ENCODE measurements at places on chromosomes 6 and 20.

GRCh38 chr6:138088326-138088762 is 18.9 kb downstream of the PERP start:
- peak; percentile 69 for DNase-seq

GRCh38 chr6:57298741-57299140 is 18.7 kb upstream of the PRIM2 start:
- DNase-seq = no peak

DNA sequence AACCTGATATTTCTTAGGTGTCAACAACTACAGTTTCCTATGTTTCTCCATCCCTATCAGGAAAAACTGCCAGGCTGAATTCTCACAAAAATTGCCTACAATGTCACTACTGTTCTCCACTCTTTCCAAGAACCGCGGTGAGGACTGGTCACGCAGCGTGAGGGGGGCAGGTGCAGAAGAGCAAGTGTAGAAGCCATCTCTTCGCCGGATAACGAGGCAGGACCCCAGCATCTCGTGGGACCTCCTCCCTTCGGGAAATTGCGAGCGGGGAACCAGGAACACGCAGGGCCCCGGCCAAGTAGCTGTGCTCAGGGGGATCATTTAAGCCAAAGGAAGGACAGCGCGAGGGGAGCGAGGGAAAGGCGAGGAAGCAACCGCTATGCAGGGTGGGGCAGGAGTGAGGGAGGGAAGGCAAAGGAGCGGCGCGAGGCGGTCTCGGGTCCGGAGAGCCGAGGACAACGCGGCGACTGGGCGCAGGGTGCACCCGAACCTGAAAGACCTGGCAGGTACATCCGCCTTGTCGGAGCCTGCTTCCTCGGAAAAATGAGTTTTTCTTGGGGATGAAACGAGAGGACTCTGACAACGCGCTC is 559 bp downstream of the APMAP start:
- peak; percentile 34 for DNase-seq

DNA sequence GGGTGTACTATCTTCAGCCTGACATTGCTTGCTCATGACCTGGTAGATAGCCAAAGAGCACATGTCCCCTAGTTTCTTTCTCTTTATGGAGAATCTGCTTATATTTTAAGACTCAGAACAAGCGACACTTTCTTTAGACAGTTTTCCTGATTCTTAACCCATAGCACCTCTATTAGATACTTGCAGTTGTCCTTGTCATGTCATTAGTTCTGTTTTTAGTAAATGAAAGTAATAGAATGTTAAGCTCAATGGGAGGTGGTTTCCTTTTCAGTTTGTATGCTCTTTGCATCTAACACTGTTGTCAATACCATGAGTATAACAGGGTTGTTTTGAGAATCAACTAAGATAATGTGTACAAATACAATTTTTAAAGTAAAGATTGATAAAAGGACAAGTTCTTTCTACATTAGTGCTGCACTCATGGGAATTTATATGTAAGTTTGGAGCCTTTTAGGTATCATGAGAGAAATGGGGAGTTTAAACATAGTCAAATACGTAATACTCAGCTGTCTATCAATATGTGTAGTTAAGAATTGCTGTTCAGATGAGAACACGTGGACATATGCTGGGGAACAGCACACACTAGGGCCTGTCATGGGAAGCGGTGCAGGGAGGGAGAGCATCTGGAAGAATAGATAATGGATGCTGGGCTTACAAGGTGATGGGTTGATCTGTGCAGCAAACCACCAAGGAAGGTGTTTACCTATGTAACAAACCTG is 124.3 kb downstream of the GRM1 start:
- no peak for DNase-seq

GRCh38 chr6:143200167-143200770 is 139.6 kb downstream of the AIG1 start:
- no peak for DNase-seq

DNA sequence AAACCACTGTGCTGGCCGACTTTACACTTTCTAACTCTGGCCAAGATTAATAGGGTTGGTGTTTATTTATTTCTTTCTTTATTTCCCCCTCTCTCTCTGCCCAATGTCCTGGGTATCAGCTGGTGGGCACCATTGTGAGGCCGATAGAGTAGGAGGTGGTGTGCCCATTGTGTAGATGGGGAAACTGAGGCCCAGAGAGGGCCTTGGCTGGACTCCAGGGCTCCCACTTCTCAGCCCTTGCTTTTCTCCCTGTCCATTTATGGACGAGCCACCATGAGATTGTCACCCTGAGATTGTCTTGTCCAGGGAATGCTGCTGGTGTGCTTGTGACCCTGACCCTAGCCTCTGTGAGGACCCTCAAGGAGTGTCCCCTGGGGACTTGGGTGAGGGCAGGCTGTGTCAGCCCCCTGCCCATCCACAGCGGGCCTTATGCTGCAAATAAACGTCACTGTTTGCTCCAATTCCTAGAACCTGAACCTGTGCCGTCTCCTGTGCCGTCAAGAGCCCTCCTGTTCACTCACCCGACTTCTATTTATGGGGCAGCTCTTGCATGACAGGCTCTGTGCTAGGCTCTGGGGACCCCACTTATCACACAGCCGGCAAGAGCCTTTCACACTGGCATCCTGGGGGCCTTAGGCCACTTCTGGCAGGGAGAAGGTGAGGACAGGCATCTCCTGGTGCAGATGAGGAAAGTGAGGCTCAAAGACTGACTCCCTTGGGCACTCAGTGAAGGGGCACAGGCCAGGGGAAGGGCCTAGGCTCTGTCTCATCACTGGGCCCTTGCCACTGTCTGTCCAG is 24.8 kb downstream of the SUN5 start:
- DNase-seq = no peak

- no peak for DNase-seq
Measured at GRCh38 chr6:100382031-100382430, 82.7 kb downstream of the SIM1 start.

DNA sequence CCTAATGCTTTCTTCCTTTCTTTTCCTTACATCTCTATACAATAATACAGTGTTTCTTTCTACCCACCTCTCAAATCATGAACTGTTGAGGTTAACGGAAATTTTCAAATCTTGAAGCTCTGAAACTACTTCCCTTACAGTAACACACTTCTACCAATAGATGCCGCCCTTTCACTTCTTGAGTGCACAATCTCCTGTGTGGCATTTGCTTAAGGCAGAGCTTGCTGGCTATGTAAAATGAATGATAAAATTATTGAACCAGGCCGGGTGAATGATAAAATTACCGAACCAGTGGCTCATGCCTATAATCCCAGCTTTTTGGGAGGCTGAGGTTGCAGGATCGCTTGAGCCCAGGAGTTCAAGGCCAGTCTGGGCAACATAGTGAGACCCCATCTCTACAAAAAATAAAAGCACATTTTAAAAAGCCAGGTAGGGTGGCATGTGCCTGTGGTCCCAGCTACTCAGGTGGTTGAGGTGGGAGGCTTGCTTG is 56.8 kb downstream of the KCNS1 start:
- DNase-seq = peak; percentile 59

- no peak for DNase-seq
Measured at GRCh38 chr6:47321577-47321976, 11.9 kb upstream of the TNFRSF21 start.

DNA sequence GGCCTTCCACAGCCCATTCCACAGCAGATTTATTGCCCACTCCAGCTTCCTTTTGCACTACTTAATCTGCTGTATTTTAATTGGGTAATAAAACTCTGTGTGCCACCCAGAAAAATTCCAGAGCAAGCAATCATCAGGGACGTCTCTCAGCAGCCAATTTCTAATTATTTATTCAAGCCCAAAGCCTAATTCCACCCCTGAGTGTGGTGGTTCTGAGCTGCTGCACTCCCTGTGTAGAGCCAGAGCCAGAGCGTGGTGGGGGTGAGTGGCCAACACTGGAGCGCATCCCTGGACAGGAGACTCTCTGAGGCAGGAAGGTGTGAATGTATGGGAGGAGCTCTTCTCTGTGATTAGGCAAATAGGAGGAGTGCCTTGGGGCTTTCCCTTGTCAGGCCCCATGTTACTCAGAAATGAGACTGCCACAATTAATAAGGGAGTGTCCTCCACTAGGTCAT is 66.1 kb downstream of the CD24 start:
- no peak for DNase-seq

DNA sequence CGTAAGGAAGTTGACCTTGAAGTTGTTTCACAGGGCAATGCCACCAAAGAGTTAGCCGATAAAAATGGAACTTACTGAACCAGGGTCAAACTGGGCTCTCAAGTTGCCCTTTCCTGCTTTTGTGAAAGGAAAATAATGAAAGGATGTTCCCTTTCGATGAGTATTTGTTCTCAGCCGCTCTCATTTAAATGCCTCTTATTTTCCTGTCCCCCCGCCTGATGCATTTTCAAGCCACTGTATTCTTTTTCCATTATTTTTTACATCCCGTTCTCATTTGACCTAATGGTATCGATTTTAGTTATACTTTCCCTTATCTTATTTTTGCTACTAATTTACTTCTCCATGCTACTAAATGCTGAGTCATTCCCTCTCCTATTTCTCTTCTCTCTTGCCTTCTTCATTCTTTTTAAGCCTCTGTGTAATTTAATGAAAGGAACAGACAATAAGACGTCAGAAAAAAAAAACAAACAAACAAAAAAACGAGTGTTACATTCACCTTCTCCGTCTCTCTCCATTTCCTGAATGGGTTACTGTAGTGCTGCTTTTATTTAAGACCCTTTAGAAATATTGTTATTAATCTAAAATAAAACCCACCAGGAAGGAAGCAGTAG is 655 bp upstream of the NDUFAF4 start:
- DNase-seq = no peak

- no peak for DNase-seq
Measured at GRCh38 chr6:42993445-42993844, 9.1 kb downstream of the PPP2R5D start.

- peak; percentile 4 for DNase-seq
Measured at GRCh38 chr6:22954749-22955385, 385.5 kb downstream of the HDGFL1 start.

DNA sequence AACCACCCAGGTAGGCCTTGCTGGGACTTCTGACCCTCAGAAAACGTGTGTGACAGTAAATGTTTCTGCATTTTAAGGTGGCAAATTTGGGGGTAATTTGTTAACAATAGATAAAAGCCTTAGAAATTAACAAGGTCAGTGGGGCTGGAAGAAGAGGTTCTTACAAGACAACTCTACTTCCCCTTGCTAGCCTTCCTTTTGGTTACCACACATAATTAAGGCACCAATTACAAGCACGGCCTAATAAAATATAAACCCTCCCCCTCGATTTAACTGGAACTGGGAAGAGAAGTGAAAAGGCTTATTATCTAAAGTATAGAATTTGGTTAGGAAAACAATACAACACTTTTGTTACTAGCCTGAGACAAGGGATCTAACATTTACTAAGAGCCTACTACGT is 38.8 kb downstream of the ELOVL5 start:
- DNase-seq = no peak

- no peak for DNase-seq
Measured at GRCh38 chr6:102813489-102814275, 1420.2 kb downstream of the GRIK2 start.

Measured in AG08396 (cell line).